Central memory CD8-positive, alpha-beta T cell (primary cell): ENCODE measurements at places on chromosomes 2 and 18.

DNA sequence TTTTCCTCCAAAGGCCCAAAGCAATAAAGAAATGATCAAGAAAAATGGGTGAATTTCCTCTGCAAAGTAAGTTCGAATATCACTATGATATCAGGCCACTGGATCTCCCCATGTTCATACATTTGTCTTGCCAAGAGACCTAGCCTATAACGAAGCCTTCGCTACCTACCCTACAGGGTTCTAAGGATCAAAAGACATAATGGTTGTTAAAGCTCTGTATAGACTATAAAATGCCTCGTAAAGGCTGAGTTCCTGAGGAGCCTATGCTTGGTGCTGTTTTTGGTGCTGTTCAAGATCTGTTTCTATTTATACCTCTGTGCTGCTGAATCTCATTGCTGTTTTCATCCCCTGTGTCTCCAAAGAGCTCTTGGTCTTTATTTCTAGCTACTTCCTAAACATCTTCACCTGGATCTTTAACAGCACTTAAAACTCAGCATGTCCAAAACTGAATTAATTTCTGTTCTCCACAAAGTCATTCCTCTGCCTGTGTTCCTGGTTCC, 254.4 kb upstream of the CHAC2 start:
- no peak for DNase-seq
- peaks cover 28% of the 10 kb centered on the region for H3K27me3 ChIP-seq
- H3K27ac ChIP-seq: no peak overlapping the region
- H3K36me3 ChIP-seq: no peaks in the 10 kb centered on the region
- H3K4me1 ChIP-seq: no peaks in the 10 kb centered on the region

DNA sequence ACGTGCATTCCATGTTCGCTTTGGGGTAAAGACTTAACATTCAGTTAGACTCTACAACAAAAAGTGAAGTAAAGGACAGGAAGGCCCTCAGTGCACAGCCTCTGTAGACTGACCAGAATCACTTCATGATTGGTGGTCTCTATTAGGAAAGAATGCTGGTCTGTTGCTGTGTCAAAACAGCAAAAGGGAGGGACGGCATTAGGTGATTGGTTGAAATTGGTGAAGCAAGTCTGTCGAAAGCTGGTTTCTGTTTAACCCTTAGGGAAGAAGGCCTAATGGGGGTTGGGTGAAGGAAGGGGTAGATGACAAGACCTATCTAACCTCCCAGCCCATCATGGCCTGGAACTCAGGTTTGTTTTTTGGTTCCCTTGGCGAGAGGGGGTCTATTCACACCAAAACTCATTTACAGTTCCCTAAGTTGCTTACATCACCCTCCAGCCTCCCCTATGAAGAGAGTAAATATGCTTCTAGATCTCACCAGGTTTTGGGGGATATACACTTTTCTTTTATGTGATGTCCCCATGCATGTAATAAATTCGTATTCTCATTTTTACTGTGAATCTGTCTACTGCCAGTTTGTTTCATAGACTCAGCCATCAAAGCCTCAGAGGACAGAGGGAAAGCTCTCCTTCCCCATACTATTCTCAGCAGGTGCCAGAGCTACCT, 65.6 kb downstream of the TMEM17 start:
- H3K4me1 ChIP-seq: no peaks in the 10 kb centered on the region
- H3K27ac ChIP-seq: no peak overlapping the region
- DNase-seq: no peak
- H3K36me3 ChIP-seq: no peaks in the 10 kb centered on the region
- no peak overlapping the region for H3K4me3 ChIP-seq

GRCh38 chr2:174300114-174300513, 34.6 kb upstream of the SP9 start:
- H3K27me3 ChIP-seq: peaks cover 26% of the 10 kb centered on the region
- H3K4me3 ChIP-seq: no peak overlapping the region
- H3K4me1 ChIP-seq: no peaks in the 10 kb centered on the region
- H3K36me3 ChIP-seq: no peaks in the 10 kb centered on the region
- H3K27ac ChIP-seq: no peak overlapping the region

DNA sequence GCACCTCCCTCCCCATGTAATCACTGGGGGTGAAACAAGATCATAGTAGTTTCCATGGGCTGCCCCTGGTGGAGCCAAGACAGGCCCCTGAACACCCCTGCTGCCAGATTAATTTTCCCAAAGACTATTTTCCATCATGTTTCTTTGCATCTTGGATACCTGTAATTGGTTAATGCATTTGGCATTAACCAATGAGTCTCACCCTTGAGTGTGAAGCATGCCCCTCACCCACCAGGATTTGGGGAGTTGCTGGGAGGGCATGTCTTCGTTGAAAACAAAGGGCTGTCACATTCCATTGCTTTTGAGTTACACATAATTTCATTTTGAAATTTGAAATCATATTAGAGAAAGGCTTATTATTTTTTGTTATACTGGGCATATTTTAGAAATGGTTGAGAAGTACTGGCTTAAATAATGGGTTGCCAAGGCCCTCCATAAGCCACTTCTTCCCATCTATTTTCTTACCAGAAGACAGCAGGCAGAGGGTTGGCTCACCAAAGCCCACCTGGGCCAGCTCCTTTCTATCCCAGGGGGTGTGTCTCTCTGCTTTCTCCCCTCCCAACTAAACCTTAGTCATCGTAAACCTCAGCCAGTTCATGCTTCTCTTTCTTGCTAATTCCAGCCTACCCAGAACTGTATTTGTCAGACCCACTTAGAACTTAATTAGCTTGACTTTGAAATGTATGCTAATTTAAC, 51.8 kb downstream of the ATIC start:
- no peak overlapping the region for H3K4me3 ChIP-seq
- H3K36me3 ChIP-seq: peaks cover 2% of the 10 kb centered on the region
- no peaks in the 10 kb centered on the region for H3K4me1 ChIP-seq
- H3K27me3 ChIP-seq: no peaks in the 10 kb centered on the region
- no peak overlapping the region for H3K27ac ChIP-seq

DNA sequence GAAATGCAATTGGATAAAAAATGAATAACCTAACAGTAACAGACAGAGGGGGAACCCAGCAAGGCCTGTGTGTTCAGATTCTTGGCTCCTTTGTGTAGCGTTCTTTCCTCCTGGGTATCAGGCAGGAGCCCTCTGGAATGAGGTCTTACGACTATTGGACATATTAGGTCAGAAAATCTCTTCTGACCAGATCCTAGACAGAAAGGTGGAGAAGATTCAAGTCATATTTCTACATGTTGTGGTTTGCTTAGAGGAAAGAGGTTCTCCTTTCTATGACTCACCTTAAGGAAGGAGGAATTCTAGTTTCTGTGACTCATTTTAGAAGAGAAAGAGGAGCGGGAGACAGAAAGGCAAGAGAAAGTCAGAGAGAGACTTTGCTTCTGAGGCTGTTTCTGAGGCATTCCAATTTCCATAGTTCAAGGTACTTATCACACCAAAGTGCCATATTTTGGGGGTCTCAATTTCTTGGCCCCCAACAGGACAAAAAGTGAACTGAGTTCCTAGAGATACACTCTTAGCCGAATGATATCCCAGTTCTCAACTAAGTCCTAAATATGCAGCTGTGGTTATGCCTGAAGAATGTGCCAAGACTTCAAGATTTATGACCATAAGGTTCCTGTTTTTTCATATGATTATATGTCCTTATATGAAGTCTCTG, 618.6 kb downstream of the ZEB2 start:
- H3K27me3 ChIP-seq: no peaks in the 10 kb centered on the region
- H3K4me3 ChIP-seq: no peak overlapping the region
- H3K36me3 ChIP-seq: peaks cover 2% of the 10 kb centered on the region
- no peak overlapping the region for H3K27ac ChIP-seq
- DNase-seq: no peak

GRCh38 chr2:187991389-187991788, 300.3 kb upstream of the GULP1 start:
- H3K27ac ChIP-seq: no peak overlapping the region
- DNase-seq: no peak
- no peaks in the 10 kb centered on the region for H3K27me3 ChIP-seq
- H3K4me3 ChIP-seq: no peak overlapping the region
- H3K36me3 ChIP-seq: peaks cover 2% of the 10 kb centered on the region
- H3K4me1 ChIP-seq: no peaks in the 10 kb centered on the region

DNA sequence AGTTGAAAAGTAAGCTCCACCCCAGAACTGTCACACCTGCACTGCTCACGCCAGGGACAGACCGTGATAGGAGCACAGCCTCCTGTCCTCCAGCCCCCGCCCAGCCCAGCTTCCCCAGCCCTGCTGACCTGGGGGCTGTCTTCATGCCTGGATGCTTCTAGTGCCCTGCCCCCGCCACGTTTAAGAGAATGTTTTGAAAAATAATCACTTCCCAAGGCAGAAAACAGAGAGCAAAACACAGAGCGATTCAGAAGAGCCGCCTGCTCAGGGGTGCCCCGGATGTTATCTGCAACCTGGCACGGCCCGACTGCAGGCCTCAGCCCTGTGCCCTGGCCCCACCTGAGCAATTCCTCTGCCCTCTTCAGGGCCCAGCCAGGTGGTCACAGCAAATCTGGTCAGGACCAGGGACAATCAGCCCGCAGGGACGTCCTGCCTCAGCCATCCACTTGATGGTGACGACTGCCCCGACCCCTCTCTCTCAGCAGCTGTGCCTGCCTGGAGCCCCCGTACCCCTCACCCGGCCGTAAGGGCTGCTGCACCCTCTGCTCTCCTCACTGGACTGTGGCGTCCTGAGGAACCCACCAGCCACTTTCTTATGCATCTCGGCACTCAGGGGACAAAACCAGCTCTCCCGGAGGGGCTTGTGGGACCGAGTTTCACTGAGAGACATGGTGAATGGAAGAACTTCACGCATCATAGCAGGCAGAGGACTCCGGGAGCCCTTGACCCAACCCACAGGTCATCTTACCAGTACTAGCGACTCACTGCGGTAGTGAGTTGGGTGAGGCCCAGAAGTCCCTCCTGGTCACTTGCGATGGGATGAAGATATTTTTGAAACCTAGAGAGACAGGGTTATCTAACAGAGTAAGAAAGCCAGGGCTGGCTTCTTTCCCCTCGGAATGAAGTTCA, 30.2 kb downstream of the ADI1 start:
- peak overlapping the region; percentile 68 for H3K27ac ChIP-seq
- H3K27me3 ChIP-seq: no peaks in the 10 kb centered on the region
- no peaks in the 10 kb centered on the region for H3K4me1 ChIP-seq
- H3K4me3 ChIP-seq: no peak overlapping the region

- H3K36me3 ChIP-seq: peaks cover 8% of the 10 kb centered on the region
- H3K27ac ChIP-seq: no peak overlapping the region
- no peak for DNase-seq
- H3K27me3 ChIP-seq: no peaks in the 10 kb centered on the region
These were observed 246.4 kb upstream of the RAB12 start for GRCh38 chr18:8362863-8363262.

GRCh38 chr18:79924814-79925731, 26.4 kb downstream of the SLC66A2 start:
- H3K4me3 ChIP-seq: no peak overlapping the region
- no peaks in the 10 kb centered on the region for H3K27me3 ChIP-seq
- H3K36me3 ChIP-seq: peaks cover 17% of the 10 kb centered on the region
- no peak overlapping the region for H3K27ac ChIP-seq
- DNase-seq: no peak

DNA sequence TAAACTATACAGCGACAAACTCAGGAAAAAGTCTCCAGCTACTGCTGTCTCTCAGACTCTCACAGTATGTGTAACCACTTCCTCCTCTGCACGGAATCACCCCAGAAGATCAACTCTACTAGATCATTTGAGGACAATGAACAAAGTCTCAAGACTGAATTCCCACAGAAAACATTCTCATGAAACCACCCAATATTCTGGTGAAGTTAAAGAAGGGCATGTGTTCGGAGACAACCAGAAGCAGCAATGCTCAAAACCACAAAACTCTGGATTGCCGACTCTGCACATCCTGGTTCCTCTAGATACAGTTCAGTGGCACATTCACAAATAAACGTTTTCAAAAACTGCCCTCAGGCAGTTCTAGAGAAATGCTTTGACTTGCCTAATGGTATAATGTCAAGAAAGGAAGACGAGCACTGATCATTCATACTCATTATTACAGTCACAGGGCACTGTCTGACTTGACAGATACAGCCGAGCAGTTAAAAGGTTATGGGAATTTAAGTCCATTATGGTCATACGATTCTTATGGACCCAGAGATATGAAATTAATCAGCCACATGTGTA, 91.9 kb upstream of the STK17B start:
- peaks cover 47% of the 10 kb centered on the region for H3K4me1 ChIP-seq
- peak overlapping the region; percentile 70 for H3K4me3 ChIP-seq
- no peak for DNase-seq
- H3K36me3 ChIP-seq: peaks cover 2% of the 10 kb centered on the region

DNA sequence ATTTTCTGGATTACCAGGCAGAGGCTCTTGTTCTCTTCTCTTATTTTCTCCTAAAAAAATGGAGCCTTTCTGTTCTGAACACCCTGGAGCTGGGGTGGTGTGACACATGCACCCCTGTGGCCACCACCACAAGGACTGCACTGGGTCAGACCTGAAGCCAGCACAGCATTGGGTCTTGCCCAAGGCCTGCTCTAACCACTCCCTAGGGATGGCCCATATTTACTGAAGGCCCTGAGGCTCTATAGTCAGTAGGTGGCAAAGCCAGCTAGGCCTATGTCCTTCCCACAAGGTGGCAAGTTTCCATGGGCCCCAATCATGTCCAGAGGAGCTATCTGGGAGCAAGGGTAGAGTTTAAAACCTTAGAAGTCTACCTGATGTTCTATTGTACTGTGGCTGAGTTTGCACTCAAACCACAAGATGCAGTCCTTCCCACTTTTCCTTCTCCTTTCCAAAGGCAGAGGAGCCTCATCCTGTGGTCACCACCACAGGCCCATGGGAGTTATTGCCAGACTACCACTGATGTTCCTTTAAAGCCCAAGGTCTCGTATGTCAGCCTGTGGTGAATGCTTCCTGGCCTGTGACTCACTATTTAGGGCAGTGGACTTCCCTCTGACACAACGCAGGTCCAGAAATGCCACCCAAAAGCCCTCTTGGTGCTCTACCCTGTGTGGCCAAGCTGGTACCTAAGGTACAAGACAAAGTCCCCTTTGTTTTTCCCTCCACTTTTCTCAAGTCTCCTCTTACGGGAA, 15.0 kb upstream of the FMNL2 start:
- H3K27ac ChIP-seq: no peak overlapping the region
- H3K4me3 ChIP-seq: no peak overlapping the region
- no peak for DNase-seq

- H3K4me1 ChIP-seq: peaks cover 43% of the 10 kb centered on the region
- no peak overlapping the region for H3K27ac ChIP-seq
- H3K4me3 ChIP-seq: no peak overlapping the region
- H3K27me3 ChIP-seq: no peaks in the 10 kb centered on the region
These were observed 4.1 kb downstream of the LDAH start for GRCh38 chr2:20818820-20819219.

GRCh38 chr2:101185656-101186055, 34.5 kb upstream of the TBC1D8 start:
- DNase-seq: no peak
- H3K27me3 ChIP-seq: peaks cover 10% of the 10 kb centered on the region
- H3K4me1 ChIP-seq: no peaks in the 10 kb centered on the region
- H3K36me3 ChIP-seq: no peaks in the 10 kb centered on the region

- H3K27me3 ChIP-seq: peaks cover 26% of the 10 kb centered on the region
- peak overlapping the region; percentile 41 for H3K27ac ChIP-seq
- DNase-seq: no peak
- H3K4me3 ChIP-seq: no peak overlapping the region
These were observed 372.8 kb downstream of the CLIP4 start for GRCh38 chr2:29487967-29488555.
